ENCODE measurements at places on chromosomes 7 and 10. TPM values are rescaled to one million over a fixed set of nuclear protein-coding genes. Genes with fewer than 3 reads are reported as not detected.

GRCh38 chr10:97851341-97852001 lies 1.8 kb downstream of the GOLGA7B start:
- DNase-seq, result no peak

The BMPR1A gene
- 104 TPM for total RNA-seq

DNA sequence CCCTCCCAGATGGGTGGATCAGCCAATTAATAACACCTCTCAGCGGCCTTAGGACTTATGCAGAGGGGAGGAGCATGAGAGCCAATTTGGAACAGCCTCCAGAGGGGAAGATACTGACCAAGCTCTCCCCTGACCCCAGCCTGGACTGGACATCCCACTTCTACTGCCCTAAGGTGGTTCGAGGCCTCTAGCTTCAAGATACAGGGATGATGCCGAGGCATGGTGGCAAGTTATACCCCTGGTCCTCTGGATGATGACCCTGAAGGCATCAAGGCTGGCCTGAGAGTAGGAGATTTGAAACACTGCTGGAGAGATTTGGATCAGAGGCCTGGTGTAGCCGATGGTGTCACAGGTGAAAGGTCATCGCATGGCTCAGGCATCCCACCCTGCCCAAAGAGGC lies 3.2 kb downstream of the CDH23 start:
- DNase-seq, result no peak

DNA sequence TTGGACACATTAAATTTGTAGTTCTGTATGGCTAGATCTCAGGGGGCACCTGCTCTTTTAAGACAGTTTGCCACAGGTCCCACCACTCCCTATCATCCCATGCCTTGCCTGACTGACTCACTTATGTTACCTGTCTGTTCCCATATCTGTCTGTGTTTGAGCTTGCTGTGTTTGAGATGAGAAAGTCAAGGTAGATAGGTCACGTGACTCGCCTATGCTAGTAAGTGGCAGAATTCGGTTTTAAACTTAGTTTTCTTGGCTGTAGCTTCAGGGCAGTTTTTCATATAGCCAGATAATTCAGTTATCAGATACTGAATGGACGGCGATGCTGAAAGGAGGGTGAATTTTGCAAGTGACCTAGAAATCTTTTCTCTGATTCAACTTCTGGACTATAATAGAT lies 348.4 kb downstream of the RPS24 start:
- DNase-seq, result no peak

DNA sequence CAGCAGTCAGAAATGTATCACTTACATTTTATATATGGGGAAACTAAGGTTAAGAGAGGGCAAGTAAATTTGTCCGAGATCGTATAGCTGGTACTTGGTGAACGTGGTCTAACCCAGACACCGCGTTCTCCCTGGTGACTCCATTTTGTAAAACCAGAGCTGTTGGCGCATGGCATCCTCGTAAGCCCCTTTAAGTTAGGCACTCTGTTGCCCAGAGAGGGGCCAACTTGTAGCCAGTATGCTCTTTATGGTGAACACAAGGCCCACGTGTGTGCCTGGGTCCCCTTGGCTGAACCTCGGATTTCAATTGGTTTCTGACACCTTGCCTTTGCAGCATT lies 39.7 kb upstream of the ZNF518A start:
- no peak for DNase-seq

The INTS1 gene
- total RNA-seq, result 56.4 TPM

The FAM241B gene
- total RNA-seq, result 6.6 TPM

Data from aorta (tissue), 5 donors.